ENCODE measurements at places on chromosomes 2 and 18. TPM values are rescaled to one million over a fixed set of nuclear protein-coding genes. Genes with fewer than 3 reads are reported as not detected.

Gene CTAGE1
- not detected for total RNA-seq

Gene ARHGAP15
- total RNA-seq, result not detected

Gene LBX2
- total RNA-seq, result 2.0 TPM

Gene TWIST2
- total RNA-seq, result 102 TPM

Gene ITPRID2
- 500 TPM for total RNA-seq

Gene MBOAT2
- 89.6 TPM for total RNA-seq

Gene ICA1L
- 6.4 TPM for total RNA-seq

Gene AP1S3
- total RNA-seq, result 10.2 TPM

Gene RAPGEF4
- total RNA-seq, result 1.00 TPM

Gene SP140
- 2.6 TPM for total RNA-seq

Gene ALKAL2
- not detected for total RNA-seq

Gene ACTG2
- total RNA-seq, result 2.9 TPM

Gene C18orf32
- 10.9 TPM for total RNA-seq

Gene IL1R2
- total RNA-seq, result not detected

Gene CYP27A1
- total RNA-seq, result 25.1 TPM

Gene IL1RL1
- 0.77 TPM for total RNA-seq

Gene KCNG2
- total RNA-seq, result not detected

Gene MAB21L4
- total RNA-seq, result under 0.01 TPM

Gene ERFE
- 2.1 TPM for total RNA-seq

Gene KLHL41
- total RNA-seq, result 0.33 TPM

Gene OR6B2
- total RNA-seq, result not detected

Gene KRTCAP3
- not detected for total RNA-seq

Gene TRIM54
- 0.33 TPM for total RNA-seq

Gene CCDC148
- 0.66 TPM for total RNA-seq

Gene ASB18
- total RNA-seq, result not detected

Gene PAIP2B
- 1.6 TPM for total RNA-seq

Gene GBX2
- not detected for total RNA-seq

Gene MRPL53
- 26.2 TPM for total RNA-seq

Gene SUCLG1
- total RNA-seq, result 55.4 TPM

Gene GNLY
- total RNA-seq, result not detected

Gene CD8B2
- not detected for total RNA-seq

Gene B3GNT7
- total RNA-seq, result 0.11 TPM

Gene SPP2
- total RNA-seq, result not detected

Gene SPC25
- 2.6 TPM for total RNA-seq

Gene MYO7B
- under 0.01 TPM for total RNA-seq

Gene IL1A
- 0.12 TPM for total RNA-seq

Gene POTEI
- total RNA-seq, result not detected

Gene OTOS
- total RNA-seq, result not detected

Gene MAP3K19
- not detected for total RNA-seq

Gene FSIP2
- 0.22 TPM for total RNA-seq

Gene TCF23
- not detected for total RNA-seq

Gene ELOA2
- total RNA-seq, result not detected

Gene ERBB4
- total RNA-seq, result under 0.01 TPM

Gene SIX3
- under 0.01 TPM for total RNA-seq

Gene GPR55
- not detected for total RNA-seq

Gene IGFBP5
- total RNA-seq, result 731 TPM

Gene PTCD3
- total RNA-seq, result 109 TPM

Gene PNPT1
- 24.2 TPM for total RNA-seq

Gene CCL20
- not detected for total RNA-seq

Gene GPR75
- total RNA-seq, result 1.1 TPM

Gene FBLN7
- 2.4 TPM for total RNA-seq

Gene ZBTB14
- 13.0 TPM for total RNA-seq

Gene BOD1L2
- not detected for total RNA-seq
